T-helper 22 cell (primary cell): ENCODE measurements at places on chromosomes 11 and 22.

DNA sequence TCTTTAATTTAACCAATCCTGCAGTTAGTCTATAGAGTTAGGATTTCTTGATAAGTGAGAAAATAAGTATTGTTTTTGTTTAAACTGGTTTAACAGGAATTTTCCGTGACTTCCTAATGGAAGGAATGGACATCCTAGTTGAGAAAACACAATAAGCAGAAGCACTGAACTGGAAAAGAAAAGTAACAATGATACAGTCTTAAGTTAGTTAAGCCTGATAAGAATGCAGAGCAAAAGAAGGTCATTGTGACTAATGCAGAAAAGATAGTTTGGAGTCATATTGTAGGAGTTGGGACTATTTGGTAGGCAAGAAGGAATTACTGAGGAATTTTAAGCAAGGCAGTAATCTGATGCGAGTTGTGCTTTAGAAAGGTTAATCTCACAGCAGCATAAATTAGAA, 11.7 kb downstream of the RNF141 start:
- no peak for DNase-seq

DNA sequence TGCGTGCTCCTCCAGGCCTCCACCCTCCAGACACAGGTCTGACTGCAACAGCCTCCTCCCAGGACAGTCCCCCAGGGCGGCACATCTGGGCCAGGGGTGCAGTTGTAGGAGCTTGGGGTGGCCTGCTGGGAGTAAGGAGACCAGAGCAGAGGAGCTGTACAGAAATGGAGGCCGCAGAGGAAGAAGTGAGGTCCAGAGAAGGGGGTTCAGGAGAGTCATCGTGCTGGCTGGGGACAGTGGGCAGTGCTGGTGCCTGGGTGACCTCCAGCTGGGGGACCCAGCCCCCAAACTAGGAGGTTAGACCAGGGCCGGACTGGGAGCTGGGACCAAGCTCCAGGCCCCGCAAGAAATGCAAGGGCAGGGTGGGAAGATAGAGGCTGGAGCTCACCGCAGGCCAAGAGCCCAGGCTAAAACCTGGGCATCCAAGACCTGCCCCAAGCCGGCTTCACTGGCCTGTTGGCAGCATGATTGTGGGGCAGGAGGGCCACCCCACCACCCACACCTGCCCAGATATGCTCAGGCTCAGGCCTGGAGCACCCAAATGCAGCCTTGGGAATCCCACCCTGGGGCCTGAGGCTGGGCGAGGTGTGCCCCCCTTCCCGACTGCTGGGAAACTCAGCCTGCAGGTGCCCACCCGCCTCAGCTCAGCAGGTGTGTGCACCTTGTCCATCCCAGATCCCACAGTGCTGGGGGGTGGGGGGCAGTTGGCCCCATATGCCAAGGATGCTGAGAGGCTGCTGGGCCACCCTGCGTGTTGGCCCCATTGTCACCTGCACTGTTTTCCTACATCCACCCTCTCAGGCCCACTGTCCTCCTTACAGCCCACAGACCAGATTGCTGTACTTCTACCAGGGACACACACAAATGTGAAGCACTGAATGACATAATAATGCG, 96.9 kb downstream of the MORC2 start:
- DNase-seq: no peak

GRCh38 chr11:33773404-33773986, 825 bp downstream of the FBXO3 start:
- DNase-seq: no peak

- no peak for DNase-seq
These were observed 300.0 kb upstream of the DDI1 start for GRCh38 chr11:103736315-103737036.

DNA sequence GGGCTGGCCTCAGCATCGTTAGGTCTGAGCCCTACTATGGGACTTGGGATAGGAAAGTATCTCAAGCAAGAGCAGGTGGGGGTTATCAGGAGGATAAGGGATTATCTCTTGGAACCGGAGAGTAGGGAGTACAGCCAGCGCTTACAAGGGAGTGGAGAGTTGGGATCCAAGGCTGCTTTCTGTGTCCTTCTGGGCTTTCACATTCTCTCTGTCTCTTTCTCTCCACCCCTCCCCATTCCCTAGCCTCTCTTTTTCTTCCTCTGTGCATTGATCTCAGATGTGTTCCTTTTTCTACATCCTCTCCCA, 170.2 kb downstream of the BUD13 start:
- DNase-seq: no peak

- DNase-seq: no peak
These were observed 277.6 kb upstream of the ZC3H12C start for GRCh38 chr11:109815500-109816150.

GRCh38 chr11:12287009-12287373, 90.4 kb upstream of the PARVA start:
- DNase-seq: no peak

DNA sequence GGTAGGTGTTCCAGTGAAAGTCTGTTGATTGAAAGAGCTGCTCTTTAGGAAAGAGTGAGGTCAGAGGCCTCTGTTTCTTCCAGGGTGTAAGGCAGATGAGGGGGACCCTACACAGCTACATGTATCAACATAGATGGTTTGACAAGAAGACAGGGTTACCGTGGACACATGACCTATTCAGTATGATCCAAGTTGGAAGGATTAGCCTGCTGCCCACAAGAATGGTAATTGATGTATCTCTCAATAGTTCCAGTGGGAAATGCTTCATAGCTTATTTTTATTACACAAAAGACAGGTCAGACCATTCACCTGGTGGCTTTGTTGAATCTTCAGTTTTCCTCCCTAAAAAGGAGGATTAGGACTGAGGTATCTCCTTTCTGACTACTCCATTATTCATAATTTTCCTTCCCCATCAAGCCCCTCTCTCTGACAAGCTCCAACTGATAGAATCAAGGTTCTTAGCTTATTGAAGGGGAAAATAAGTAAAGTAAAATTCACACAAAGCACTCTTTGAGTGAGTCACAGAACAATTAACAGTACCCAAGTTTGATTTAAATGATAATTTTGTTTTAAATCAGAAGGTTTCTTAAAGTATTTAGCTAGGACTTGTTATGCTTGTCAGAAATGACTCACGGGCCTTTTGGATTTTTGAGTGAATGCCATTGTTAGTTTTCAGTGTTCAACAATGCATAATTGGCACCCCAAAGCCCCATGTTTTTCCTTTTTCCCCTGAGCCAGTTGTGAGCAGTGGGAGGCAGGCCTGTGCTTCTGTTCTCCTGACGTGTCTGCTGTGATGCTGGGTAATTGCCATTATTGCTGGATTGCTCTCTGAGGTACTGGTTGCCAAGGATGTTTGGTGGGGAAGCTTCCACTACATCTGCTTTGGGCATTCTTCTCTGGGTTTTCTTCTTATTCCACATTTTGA, 373.2 kb downstream of the DDX10 start:
- no peak for DNase-seq

DNA sequence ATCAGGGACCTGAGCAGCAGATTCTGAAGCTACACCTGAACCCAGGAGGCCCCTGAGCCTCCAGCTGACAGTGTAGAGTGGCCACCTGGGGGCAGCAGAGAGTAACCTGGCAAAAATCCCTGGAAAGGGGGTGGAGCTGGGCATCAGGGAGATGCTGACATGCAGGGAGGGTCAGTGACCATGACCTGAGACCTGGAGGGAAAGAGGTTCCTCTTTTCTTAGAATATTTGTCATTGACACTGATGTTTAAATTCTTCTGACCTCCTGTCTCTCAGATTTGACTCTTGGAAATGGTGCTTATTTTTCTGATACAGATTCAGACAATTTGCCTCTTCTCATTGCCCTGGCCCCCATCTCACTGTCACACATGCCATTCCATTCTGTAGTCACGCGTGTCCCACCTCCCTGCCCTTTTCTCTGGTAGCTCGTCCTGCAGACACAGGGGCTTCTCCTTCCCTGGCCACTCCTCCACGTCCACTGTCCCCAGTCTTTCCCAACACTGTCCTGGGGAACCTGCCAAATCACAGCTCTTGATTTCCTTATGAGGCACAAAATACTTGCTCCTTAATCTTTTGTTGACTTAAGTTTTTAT, 117.2 kb upstream of the IGLL5 start:
- no peak for DNase-seq
